HFFc6 (cell line): ENCODE measurements at places on chromosomes 11 and 22. TPM values are rescaled to one million over a fixed set of nuclear protein-coding genes. Genes with fewer than 3 reads are reported as not detected.
A peak's percentile ranks its signal among the peaks of the same experiment; 100 is the strongest.

Gene SORL1
- total RNA-seq, result 0.31 to 0.48 TPM (median 0.40 TPM) in 3 replicates

DNA sequence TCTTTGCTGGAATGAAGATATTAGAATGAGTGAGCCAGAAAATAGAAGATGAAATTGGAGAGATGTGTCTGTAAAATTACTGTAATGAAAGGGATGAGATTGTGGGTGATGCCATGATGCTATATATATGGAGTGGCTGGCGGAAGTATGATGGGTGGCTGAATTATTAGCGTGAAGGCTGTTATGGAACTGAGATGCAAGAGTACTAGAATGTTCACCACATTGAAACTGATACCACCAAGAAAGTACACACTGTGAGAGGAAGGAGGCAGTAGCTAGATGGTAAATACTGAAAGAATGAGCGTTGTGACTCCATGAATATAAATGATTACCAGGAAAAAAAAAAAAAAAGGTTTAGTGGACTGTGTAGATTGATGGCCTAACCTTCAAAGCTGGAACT lies 411.9 kb downstream of the CNTN5 start:
- H3K4me1 ChIP-seq, result no peaks in the 10 kb centered on the region
- DNase-seq, result no peak
- no peaks in the 10 kb centered on the region for H3K27me3 ChIP-seq
- no peak overlapping the region for H3K4me3 ChIP-seq
- no peak overlapping the region for H3K27ac ChIP-seq

DNA sequence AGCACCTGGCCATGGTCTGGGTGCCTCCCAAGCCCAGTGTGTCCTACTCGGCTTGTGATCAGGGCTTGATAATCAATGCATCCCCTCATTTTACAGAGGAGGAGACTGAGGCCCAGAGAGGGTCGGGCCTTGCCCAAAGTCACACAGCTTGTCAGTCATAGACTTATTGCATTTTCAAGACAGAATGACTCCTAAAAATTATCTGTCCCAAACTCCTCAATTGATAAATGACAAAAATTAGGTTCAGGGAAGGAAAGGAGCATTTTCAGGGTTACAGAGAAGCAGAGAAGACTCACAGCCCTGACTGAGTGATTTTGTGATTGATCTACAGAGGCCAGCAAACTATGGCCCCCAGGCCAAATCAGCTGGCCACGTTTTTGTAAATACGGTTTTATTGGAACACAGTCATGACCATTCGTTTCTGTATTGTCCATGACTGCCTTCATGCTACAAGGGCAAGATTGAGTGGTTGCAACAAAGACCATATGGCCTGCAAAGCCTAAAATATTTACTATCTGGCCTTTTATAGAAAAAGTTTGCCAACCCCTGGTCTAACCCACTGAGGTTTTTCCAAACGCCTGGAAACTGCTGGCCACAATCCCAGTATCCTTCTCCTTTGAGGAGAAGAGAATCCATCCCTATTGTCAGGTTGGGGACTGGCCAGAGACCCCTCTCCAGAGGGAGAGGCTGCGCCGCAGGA lies 35.1 kb upstream of the NAV2 start:
- peaks cover 9% of the 10 kb centered on the region for H3K27me3 ChIP-seq
- H3K36me3 ChIP-seq, result no peaks in the 10 kb centered on the region
- H3K4me1 ChIP-seq, result peaks cover 51% of the 10 kb centered on the region

DNA sequence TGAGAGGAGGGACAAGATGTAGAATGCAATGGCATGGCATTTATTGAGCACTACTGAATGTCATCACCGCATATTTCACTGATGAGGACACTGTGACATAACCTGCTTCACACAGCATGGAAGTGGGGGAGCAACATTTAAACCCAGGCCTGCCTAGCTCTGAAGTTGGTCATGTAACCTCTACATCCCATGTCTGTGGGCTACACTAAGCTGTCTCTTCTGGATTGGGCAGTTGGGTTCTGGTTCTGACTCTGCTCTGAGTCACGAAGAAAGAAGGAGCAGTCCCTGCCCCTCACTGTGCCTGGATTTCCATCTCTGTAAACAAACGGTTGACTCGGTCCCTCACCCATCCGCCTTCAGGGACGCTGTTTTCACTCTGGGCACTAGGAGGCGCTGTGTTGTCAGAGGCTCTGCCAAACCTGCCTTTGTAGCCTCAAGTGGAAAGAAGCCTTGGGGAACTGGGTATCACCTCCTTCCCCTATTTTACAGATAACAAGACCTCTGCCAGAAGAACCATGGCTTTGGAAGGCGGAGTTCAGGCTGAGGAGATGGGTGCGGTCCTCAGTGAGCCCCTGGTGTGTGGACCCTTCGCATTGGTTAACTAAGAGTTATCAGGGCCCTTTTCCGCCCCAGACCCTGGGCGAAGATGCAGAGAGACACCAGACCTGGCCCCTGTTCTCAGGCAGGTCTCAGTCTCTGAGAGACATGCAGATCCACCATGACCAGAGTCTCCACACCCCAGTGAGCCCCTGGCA lies 12.7 kb upstream of the ARHGEF17 start:
- peak; percentile 98 for DNase-seq
- no peaks in the 10 kb centered on the region for H3K36me3 ChIP-seq
- peak overlapping the region; percentile 95 for H3K27ac ChIP-seq
